Choroid plexus epithelial cell (primary cell): ENCODE measurements at places on chromosomes 5 and 9.

GRCh38 chr9:69474821-69475220, 149.8 kb downstream of the ENTREP1 start:
- no peak for DNase-seq

DNA sequence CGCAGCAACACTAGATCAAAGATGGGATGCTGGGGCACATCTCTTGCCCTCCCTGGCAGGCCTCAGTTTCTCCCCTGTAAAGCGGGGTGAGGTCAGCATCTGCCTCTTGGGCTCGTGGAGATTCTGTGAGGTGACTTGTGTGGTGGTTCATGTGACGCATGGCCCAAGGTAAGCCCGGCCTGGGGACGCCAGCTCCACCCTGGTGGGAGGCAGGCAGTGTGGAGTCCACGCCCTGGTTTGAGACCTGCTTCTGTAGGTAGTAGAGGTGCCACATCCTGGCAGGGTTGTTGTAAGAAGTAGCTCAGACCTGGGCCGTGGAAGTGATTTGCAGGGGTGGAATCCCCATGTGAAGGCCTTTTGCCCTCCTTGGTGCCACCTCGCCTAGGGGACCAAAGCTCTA, 101.5 kb downstream of the DAB2IP start:
- no peak for DNase-seq

GRCh38 chr9:27131731-27132130, 22.7 kb downstream of the TEK start:
- DNase-seq: peak; percentile 51

- no peak for DNase-seq
Observed at GRCh38 chr5:150460781-150461180, 11.2 kb upstream of the RPS14 start.

DNA sequence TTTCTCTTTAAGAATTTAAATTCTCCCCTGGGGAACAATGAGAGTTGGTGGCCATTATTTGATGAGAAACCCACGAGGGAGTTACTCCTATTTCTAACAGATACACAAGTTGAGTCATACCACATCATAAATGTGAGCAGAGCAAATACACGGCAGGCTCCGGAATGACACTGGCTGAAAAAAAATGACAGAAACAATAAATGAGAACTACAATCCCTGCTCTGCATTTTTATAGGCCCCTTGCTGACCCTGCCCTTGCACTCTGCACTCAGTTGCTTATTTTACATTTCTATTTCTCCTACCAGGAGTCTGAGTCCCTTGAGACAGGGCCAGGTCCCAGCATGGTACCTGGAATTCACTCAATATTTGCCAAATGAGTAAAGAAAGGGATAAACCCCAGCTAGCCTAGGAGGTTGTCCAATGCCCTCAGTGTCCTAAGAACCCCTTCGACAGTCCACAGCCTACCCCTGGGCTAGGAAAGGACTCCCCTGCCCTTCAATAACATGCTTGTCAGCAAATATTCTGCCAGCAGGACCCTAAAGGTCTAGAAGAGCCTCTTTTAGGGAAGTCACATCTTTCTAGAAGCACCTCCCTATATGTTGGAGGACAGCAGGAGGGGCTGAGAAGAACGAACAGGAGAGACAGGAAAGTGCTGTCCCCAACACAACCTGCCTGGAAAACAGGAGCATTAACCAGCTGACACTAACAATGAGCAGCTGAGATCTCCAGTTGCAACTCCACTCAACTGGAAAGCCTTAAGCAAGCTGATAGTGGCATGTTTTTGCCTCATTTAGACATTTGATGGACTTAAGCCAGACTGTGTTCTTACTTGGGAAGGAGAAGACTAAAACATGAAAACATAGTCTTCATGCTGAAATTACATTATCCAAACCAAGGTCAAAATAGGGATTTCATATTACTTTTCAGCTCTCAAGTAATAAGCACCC, 191.2 kb downstream of the ACTL7B start:
- no peak for DNase-seq

GRCh38 chr9:96331236-96331947, 29.4 kb upstream of the HSD17B3 start:
- peak; percentile 28 for DNase-seq

DNA sequence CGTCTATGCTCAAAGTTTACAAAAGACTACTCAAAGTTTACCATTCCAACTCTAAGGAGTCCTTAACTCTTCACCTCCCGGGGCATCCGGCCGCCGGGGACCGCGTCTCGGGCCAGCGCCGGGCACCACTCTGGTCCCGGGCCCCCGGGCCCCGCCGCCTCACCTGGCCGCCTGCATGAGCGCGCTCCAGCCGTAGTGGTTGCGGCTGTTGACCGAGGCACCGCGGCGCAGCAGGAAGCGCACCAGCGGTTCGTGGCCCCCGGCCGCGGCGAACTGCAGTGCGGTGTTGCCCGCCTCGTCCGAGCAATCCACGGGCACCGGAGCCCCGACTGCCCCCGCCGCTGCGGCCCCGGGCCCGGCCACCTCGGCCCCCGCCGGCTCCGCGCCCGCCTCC, 388 bp downstream of the ANKS6 start:
- no peak for DNase-seq

DNA sequence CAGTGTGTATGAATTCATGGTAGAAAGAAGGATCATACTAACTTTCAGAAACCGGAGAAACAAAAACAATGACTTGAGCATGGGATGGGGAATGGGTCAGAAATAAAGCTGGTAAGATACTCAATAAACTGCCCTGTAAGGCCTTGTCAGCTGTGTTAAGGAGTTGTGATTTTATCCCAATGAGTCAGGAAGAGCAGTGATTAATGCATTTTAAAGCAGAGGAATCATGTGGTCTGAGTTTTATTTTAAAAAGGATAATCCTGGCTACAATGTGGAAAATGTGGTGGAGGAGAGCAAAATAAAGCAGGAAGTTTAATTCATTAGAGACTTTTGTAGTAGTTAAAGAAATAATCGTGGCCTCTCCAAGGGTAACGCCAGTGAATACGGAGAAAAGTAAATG, 28.7 kb downstream of the DHX29 start:
- peak; percentile 32 for DNase-seq

DNA sequence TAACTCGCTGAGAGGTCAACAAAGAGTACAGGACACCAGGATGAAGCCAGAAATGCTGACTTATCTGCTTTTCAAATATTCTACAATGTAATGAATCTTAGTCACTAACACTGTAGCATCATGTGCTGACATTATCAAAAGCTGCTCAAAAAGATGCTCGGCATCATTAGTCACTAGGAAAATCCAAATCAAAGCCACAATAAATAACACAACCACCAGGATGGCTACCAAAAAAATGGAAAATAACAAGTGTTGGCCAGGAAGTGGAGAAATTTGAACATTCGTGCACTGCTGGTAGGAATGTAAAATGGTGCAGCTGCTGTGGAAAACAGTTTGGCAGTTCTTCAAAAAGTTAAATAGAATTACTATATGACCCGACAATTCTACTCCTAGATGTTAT, 269.1 kb downstream of the GLIS3 start:
- DNase-seq: peak; percentile 46

GRCh38 chr5:170254056-170254455, 21.3 kb downstream of the C5orf58 start:
- no peak for DNase-seq

GRCh38 chr5:123705741-123706140, 193.8 kb downstream of the CSNK1G3 start:
- peak; percentile 55 for DNase-seq

DNA sequence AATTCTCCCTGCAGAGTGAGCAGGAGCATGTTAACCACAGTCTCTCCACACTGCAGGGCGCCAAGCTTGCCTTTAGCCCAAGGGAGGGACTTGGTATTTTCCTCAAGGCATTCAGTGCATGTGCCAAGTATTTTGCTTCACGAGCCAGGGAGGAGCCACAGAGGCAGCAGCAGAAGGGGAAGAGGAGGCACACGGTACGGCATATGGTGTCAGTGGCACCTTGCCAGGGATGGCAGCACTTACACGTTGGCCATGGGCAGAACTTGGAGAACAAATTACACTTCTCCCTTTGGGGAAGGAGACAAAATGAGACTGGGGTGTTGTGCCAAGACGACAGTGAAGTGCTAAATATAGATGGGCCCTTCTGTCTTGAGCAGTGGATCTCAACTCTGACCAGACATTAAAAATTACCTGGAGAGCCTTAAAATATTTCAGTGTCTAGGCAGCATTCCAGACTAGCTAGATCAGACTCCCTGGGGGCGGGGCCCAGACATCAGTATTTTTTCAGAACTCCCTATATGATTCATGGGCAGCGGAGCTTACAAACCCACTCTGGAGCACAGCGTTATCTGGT, 155.8 kb downstream of the DRD1 start:
- DNase-seq: peak; percentile 22

DNA sequence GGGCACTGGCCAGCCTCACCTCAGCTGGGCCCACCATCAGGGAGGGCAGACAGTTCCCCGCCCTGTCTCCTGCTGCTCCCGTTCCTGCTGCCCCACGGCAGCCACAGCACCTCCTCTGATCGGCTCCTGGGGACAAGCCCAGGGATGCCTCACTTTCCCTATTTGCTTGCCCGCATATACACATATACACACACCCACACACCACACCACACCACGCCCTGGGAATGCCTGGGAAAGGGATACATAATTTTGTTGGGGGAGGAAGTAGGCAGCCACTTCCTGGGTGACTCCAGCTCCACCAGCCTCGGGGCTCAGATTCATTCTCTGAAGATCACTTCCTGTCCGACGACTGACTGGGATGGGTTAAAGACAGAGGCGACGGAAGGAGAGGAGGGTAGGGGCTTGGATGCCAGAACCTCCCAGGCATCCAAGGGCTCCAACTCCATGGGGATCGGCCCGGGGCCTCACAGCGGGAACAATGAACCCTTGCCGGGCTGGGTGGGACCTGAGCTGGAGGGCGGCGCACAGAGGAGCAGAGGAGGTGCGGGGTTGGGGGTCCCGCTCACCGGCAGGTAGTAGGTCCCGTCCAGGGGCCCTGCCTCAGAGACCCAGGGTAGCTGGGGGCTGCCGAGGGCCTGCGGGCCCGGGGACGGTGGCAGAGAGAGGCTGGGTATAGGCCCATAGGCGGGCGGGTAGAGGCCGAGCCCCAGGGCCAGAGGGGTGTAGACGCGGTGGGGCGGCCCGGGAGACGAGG, 2.0 kb upstream of the MZB1 start:
- no peak for DNase-seq

- DNase-seq: peak; percentile 82
Observed at GRCh38 chr5:159049844-159050315, 49.8 kb downstream of the EBF1 start.

DNA sequence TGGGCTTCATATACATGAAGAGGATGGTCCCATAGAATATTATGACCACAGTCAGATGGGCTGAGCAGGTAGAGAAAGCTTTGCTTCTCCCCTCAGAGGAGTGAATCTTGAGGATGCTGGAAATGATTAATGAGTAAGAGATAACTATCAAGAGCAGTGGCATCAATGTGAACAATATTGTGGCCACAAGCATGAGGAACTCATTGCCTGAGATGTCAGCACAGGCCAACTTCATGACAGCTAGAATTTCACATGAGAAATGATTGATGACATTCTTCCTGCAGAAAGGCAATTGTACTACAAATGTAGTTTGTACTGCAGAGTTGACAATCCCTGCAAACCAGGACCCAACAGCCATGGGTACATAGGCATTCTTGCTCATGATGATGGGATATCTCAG, 586 bp downstream of the OR13C9 start:
- no peak for DNase-seq

DNA sequence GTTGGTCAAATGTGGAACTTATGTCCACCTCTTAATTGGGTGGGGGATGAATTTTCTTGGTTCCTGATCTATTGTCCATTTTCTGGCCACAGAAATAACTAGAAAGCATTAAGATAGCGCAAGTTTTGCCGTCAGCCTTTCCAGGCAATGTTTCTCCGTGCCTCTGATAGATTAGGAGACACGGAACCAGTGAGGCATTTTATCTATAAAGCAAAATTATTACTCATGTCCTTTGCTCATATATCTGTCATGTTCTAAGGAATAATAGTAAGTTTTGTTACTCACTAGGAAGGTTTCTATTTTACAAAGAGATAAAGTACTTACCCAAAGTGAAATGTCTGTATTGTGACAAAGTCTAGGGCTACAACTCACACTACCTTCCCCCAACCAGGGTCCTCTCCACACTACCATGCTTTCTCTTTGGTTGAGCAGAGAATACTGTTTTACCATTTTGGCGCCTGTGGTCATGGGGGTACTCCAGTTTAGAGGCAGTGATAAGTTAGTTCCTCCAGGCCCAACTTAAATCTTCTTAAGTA, 19.9 kb upstream of the IL9 start:
- DNase-seq: no peak

GRCh38 chr9:77726814-77727213, 78.7 kb upstream of the GNA14 start:
- no peak for DNase-seq

DNA sequence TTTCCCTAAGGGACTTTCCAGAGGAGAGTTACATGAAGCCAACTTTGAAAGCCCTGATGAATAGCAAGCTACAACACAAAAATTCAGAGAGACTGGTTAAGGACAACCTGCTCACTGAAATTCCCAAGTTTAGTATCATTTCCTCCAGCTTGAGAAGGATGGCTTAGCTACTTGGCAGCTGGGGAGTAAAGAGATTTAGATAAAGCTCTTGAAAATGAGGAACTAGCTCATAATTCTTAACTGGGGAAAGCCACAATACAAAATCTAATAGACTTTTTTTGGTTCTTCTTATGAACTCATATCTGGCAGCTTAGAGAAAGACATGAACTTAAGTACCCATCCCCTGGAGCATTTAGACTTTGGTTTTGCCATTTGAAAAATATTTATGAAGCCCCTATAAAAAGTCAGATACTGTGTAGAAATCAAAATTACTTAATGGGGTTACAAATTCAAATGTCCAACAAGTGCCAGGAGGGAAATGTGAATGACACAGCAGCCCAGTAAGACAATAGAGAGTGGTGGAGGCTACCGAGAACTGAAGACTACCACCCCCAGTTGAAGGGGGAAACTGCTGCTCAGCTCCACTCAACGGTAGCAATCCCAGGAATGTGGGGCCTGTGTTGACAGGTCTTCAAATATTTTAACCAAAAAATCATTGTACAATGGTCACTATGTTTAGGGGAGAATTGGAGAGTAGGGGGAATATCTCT, 79.4 kb upstream of the ADRB2 start:
- no peak for DNase-seq

GRCh38 chr9:135605238-135605781, 34.0 kb downstream of the GLT6D1 start:
- DNase-seq: peak; percentile 5

- peak; percentile 21 for DNase-seq
Observed at GRCh38 chr9:19149230-19149629, 21.9 kb upstream of the PLIN2 start.

DNA sequence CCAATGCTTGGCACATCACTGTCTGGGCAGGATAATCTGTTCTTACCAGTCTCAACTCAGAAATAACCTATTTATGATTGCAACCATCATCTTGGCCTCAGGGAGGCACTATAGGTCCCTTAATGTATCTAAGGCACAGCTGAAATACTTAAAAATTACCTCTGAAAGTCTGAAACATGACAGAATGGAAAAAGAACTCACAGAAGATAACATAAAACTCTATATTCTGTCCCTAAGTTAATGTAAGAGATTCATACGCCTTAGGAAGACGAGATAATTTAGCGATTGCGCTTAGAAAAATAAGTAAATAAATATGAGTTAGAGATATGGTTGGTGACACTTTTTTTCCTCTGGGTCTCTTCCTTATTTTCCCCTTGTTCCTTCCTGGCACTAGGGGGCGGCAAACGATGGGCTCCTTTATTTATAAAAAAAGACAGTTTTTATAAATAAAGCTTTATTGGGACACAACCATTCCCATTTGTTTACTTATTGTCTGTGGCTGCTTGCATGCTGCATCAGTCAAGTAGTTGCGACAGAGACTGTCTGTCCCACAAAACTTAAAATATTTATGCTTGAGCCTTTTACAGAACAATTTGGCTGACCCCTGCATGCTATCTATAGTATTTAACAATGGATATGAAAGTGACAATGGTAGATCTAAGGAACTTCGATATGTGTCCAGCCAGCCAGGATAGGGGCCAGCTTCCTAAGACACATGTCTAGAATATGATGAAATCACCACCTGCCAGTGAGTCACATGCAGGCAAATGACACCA, 79.6 kb downstream of the PDE4D start:
- DNase-seq: peak; percentile 90
